ENCODE measurements at places on chromosomes 2 and 18.
A peak's percentile ranks its signal among the peaks of the same experiment; 100 is the strongest.

DNA sequence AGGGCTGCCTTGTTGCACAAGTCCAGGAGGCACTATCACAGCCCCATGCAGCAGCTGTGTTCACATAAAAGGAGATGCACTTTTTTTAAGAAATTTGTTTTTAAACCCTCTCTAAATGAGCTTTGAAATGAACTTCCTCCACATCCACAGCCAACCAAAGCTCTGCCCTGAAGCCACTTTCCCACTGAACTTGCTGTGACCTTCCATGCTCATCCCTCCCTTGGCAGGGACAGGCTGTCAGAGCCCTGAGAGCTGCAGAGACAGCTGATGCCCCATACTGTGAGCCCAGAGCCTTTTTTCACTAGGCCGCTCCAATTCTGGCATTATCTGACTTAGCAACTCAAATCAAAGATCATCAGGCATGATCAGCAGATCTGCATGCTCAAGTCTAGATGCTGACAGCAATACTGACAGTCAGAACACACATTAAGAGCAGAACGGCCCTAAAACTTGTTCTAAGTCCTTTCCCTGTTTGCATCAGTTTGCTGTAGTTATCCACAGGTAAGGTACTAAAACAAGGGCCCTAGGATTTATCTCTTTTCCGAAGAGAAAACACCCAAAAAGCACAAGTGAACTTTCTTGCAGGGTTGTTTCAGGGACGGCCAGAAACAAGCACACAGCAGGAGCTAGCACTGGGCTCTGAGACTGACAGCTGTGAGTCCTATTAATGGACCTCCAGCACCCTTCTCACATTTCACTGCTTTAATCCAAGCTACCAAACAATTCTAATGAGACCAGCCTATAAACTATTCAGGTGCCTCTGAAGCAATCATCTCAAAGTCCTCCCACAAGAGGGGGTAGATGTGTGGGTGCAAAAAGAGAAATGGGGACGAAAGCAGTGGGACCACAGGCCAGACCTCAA is 34.9 kb downstream of the RNU4ATAC start:
- no peak for DNase-seq

DNA sequence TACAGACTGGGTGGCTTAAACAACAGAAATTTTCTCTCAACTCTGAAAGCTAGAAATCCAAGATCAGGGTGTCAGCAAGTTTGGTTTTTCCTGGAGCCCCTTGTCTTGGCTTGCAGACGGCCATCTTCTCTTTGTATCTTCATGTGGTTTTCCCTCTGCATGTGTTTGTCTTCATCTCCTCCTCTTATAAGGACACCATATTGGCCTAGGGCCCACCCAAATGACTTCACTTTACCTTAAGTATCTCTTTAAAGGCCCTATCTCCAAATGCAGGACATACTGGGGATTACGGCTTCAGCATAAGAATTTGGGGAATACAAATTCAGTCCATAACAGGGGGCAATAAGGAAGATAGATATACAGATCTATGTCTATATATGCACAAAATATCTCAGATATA is 187.9 kb downstream of the MTCL1 start:
- DNase-seq: peak; percentile 20

GRCh38 chr2:167575276-167575675 is 672.1 kb downstream of the STK39 start:
- DNase-seq: no peak

GRCh38 chr2:41483982-41484857 is 563.6 kb upstream of the PKDCC start:
- no peak for DNase-seq

DNA sequence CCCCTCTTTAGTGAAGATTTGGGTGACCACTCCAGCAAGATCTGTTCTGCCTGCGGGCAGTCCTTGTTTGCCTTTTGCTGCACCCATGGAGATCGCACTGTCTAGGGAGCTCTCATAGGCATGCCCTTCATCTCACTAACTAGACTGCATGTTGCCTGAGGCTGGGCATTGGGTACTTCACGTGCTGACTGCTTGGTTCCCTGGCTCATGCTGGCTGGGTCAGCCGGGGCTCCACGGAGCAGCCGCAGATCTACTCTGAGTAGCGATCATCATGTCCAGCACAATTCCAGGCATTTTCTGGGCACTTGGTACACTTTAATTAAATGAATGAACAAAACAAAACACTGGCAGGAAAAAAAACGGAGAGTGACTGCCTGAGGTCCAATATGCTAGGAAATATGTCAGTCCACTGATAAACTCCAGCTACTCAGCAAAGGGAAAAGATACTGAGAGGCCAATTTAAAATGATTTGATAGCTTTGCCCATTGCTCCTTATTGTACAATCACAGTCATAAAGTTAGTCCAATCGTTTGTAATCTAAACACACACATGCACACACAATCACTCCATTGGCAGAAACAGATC is 220.3 kb downstream of the C1D start:
- DNase-seq: no peak

DNA sequence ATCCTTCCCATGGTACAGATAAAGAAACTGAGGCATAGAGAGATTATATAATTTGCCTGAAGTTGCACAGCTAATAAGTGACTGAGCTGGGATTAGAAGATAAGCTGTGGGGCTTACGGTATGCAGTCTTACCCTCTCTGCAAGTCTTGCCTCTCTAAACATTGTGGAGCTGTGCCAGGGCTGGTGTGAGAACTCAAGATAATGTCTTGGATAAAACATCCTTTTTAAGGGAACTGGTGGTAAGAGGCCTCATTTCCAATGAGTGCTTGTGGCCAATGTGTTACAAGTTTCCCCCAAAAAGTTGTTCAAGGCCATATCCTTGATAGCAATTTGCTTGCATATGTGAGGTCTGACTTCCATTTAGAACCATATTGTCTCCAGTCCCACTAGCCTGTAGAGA is 84.3 kb upstream of the ETAA1 start:
- DNase-seq: no peak

GRCh38 chr2:101219246-101219645 is 33.4 kb upstream of the CNOT11 start:
- no peak for DNase-seq

DNA sequence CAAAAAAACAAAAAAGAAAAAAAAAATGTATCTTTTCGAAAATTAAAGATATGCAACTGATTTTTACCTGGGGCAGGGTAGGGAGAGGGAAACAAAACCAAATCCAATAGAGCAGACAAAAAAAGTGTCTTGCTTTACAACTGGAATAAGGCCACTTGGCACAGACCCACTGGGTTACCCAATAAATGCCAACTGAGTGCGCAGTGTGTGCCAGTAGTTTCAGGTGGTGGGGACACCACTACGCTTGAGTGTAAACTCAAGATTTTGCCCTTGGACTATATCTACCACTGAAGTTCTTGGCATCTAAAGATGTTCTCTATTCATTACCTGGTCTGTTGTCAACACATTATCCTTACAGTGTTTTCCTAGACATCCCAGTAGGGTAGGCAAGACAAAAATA is 16.3 kb downstream of the VPS4B start:
- no peak for DNase-seq

DNA sequence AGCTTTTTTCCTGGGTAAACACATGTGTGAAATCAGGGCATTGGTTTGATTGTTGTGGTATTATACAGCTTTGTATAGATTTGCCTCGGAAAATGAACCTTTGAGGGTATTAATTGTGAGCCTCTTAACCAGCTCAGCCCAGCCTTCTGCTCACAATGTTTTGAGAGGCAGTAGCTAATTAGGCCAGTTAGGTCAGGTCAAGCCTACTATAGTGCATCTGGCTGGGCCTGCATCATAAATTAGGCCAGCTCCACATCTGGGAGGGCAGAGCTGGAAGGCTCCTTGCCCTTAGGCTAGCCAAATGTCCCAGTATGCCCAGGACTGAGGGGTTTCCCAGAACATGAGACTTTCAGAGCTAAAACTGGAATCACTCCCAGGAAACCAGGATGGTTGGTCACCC is 43.0 kb downstream of the LRATD1 start:
- DNase-seq: no peak

- DNase-seq: no peak
These were observed 302.2 kb upstream of the MAP2 start for GRCh38 chr2:209121691-209122090.

DNA sequence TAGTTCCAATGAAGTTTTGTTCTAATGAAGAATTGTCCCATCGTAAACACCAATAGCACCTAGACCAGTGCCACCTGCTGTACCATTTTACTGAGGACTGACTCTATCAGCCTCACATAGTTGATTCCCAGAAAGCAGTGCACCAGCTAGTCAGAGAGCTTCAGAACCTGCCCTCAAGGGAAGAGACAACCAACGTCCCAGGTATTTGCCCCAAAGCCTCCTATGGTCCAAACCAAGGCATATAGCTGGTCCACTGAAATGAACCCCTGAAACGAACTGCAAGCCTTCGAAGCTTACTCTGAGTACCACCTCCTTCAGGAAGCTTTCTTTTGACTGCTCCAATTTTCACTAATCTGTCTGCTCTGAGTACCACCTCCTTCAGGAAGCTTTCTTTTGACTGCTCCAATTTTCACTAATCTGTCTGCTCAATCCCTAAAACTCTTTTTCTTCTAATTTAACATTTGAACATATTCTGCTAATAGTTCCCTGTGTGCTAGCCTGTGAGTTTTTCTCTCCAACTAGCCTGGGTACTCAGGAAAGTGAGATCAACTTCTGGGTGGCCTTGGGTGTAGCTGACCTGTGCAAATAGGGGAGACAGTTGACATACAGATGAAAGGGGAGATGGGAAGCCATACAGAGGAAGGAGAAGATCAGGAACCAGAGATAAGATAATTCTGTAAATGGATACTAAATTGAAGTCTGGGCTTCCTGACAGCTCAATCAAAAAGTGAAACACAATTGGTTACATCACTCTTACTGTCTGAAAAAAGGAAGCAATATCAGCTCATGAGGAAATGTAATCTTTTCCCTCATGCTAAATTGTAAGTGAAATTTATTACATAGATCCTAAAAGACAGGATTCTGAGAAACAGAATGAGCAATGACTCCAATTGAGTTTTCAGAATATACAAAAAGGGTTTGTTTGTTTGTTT is 33.5 kb upstream of the EML4 start:
- no peak for DNase-seq

- no peak for DNase-seq
These were observed 1399.1 kb upstream of the PIK3C3 start for GRCh38 chr18:40555914-40556313.

- peak; percentile 45 for DNase-seq
These were observed 19.8 kb downstream of the ARL5A start for GRCh38 chr2:151808258-151809072.

GRCh38 chr18:55265984-55266383 is 306.7 kb upstream of the CCDC68 start:
- DNase-seq: no peak

- no peak for DNase-seq
These were observed 12.5 kb upstream of the TMEM185B start for GRCh38 chr2:120235681-120236080.

Data from erythroblast (primary cell).